ENCODE measurements at places on chromosomes 5 and 9.
A peak's percentile ranks its signal among the peaks of the same experiment; 100 is the strongest.

DNA sequence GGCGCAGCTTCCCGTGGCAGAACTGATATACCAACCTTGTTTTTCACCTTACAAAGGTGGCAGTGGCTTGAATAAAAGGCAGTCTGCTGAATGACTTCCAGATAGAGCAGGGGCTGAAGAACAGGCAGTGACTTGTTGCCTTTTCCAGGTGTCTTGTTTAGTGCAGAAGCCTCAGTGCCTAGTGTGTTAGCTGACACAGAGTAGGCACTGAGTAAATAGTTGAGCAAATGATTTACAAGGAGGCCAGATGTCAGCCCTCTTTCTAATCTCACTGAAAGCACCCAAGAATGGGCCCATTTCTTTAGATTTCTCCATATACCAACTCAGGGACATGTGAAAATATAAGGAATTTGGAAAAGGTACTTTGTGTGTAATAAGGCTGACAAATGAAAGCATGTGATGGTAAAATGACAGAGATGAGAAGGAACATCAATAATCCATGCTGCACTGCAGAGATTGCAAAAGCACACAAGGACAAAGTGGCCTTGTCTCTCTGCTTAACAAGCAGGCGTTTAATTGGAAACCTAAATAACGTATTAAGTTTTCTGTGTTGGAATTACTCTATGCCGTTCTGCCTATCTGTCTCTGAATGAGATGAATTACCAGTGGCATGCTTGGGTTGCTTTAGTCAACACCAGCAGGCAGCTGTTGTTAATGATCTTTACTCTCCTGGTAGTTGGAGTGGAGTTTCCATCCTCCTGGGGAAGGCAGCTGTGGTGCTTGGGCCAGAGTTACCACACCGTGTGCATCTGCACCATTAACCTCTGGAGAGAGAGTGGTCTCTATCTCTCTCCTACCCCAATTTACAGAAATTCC is 360.1 kb upstream of the C9orf72 start:
- no peak for DNase-seq

DNA sequence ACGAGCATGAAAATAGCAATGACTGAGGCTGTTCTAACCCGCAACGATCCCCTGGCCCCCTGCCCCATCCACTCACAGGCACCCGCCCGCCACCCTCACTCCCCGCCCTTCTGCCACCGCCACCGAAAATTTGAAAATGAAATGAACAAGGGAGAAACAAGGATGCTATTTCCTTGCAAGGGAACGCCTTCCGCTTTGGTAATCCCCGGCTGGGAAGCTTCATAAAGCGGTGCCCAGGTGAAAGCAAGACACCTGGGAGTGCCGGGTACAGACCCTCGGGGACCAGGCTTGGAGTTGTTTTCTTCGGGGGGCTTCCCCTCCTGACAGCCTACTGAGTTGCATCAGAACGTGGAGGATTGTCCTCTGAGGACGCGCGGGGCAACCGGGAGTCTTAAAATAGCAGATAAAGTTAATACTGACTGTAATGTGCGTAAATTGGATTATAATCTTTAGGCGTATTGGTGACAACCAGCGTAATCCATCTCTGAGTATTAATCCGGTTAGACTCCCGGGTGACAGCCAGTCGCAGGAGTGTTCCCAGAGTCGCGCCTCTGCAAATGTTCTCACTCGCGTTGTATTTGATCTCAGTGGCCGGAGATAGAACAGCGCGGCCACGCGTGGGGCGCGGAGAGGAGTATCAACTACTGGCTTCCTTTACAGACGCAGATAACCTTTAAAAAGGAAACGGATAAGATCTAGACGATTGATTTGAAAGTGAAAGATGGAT is 885 bp upstream of the MLLT3 start:
- DNase-seq: peak; percentile 39

DNA sequence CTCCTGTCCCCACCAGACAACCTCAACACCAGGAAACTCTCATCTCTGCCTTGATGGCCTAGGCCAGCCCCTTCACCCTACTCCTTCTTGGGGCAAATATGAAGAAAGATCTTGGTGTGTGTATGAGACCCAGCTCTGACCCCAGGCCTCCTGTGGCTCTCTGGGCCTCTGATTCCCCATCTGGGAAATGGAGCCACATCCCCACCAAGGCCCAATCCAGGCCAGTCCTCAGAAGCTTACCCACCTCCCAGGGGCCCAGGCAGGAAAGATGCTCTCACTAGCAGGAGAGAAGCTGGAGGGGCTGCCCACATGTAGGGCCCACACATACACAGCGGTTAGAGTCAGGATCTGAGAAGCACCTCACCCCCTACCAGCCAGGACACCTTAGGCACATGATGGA is 38.9 kb downstream of the BICD2 start:
- no peak for DNase-seq

- DNase-seq: no peak
Observed at GRCh38 chr5:12360218-12360617, 456.0 kb upstream of the CTNND2 start.

DNA sequence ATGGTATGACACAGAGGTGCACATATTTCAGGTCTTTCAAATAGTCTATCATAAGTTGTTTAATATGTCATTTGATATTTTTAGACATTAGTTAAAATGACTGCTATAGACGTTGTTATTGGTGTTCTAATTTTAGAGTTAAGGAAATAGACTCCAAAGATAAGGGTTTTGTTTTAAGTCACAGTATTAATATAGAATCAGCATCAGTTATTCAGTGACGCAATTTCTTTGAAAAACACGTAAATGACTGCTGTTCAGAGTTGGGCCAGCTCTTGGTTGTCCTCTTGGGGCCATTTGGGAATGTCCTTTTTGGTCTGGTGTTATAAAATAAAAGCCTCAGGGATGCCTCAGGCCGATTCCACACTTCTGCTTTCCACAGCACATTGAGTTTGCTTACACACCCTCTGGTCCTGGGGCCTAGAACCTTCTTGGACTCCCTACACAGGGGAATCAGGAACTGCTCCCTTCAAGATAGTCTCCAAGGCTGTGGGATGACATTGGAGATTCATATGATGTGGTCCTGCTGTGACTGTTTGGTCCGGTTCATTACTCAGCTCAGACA is 14.3 kb downstream of the OTULIN start:
- DNase-seq: no peak

DNA sequence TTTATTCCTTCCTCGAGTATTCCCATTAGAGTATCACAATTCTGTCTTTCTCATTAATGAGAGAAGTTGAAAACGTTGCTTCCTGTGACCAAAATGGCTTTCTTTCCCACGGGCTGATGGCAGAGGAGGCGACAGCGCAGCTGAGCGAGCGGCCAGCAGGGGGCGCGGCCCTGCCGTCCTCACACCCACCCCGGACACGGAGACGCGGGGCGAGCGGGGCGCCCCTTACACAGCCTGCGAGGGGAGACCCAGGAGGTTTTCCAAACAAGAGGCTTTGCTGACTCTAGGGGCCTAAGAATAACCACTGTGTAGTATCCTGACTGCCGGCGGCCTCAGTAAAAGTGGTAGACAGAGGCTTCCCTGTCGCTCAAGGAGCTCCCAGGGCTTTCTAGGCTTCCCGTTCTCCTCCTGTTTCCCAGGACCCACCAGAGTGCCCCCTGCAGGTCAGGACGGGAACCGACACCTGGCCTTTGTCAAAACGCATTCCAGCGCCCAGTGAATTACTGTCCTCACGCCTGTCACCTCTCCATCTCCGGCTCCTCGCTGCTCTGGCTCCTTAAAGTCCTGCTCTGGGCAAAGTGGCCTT is 27.3 kb upstream of the FGF1 start:
- DNase-seq: peak; percentile 86

DNA sequence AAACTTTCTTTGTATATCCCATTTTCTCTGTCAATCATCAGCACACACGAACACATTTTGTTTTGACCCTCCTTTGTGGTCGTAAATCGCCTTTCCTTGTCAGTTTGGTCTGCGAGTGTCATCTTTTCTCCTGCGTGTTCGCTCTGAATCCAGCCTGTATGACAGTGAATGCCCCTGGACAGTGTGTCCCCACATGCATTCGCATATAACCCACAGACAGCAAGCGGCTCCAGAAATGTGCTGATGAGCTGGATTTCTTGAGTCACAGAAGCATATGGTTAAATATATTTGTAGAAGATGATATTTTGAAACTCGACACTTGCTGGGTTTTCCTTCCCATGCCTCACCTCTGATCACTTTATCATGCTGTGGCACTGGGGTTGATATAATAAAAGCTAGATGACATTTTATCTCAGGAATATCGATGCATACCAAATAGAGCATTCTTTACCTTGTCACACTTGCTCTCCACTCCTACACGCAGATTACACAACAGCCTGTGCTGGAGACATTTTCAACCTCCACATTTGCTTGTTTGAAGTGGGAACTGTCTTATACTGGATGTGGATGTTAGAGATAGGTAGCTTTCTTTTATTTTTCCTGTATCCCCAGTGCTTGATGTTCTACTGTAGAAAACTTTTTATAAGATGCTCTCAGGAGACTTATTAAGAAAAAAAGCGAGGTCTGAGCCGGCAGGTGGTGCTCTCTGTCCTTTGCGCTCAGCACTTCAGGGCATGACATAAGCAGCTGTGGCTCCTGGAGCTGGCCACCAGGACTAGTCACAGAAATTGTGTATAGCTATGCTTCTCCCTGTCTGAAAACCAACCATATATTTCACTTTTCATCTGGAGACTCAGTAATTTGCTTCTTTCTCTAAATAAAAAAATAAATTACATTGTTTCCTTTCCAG is 215.1 kb downstream of the SH3GL2 start:
- no peak for DNase-seq

GRCh38 chr9:131771646-131772045 is 31.8 kb upstream of the RAPGEF1 start:
- DNase-seq: no peak
